ENCODE measurements at places on chromosomes 5 and 9.

DNA sequence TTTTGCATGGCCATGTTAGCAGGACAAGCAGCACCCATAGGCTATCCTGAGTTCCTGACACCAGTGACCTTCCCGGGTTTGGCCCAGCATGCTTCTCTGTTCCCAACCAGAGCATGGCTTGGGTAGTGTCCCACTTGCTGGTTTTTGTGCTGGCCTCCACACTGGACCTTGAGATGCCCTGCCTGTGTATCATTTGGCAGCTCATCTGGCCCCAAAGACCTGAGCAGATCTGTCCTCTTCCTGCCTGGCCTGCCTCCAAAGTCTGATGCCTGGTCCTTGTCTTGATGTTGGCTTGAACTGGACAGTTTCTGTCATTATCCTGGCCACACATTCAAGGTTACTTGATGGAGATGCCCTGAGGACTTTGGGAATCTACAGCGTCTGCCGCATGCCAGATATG lies 590.7 kb upstream of the KLF4 start:
- no peak for DNase-seq

DNA sequence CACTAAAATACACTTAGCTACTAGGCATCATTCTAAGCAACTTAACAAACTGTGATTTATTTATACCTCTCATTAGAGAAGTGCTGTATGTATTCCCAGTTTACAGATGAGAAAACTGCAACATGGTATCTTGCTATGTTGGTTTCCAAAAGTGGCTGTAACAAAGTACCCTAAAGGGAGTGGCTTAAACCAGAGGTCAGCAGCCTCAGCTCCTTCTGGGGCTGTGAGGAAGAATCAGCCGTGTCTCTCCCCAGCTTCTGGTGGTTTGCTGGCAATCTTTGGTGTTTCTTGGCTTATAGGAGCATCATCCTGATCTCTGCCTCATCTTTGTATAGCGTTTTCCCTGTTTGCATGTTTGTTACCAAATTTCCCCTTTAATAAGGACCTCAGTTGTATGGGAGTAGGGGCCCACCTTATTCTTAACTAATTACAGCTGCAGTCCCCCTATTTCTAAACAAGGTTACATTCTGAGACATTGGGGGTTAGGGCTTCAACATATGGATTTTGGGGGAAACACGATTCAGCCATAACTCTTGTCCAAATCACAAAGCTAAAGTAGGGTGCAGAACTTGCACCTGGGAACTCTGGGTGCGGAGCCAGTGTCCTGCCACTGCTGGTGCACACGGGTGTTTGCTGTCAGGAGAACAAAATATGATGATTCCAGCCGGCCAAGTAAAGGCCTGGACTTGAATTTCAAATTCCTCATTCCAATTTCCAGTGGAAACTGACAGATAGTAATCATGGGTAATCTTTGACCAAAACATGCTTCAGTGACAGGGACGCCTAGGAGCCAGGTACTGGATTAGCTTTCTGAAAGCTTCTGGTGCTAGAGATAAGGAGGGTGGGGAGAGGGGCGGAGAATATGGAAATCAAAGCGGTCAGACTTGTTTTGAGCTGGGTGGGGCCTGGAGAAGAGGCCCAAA lies 43.3 kb downstream of the RAI14 start:
- DNase-seq: no peak

- no peak for DNase-seq
Measured at GRCh38 chr5:151700296-151700695, 13.6 kb upstream of the SPARC start.

GRCh38 chr9:116165912-116166311 lies 12.3 kb downstream of the PAPPA start:
- no peak for DNase-seq

GRCh38 chr9:134634667-134635230 lies 6.9 kb upstream of the COL5A1 start:
- no peak for DNase-seq

DNA sequence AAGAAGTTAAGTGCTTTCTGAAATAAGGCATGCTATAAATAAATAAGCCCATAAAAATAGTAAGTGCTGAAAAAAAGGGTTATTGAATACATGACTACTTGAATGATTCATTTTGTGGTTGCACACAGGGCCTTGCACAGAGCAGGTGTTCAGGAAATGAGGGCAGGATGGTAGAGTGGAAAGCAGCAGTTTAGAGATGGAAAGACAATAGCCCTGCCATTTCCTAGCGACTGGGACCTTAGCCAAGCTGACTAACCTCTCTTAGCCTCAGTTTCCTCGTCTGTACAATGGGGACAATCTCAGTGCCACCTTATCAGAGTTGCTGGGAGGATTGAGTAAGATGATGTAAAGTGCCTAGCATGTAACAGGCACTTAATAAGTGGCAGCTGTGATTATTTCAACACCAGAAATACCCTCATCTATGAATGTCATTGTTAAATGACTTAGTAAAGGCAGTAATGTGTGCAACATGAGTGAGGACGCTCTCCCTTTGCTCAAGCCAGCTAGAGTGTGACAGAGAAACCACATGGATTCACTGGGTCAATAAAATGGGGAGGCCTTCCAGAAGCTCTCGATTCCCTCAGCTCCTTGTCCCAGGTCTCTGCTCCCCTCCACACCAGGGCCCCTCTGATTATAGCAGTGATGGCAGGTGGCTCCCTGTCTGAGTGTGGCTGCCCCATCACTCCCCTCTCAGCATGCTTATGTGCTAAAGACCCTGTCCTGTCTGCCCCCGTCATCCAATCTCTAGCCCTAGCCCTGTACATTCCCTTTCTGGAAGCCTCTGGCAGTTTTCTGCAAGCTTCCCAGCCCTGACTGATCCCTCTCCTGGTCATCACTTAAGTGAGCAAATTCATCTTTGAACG lies 16.0 kb upstream of the PHF19 start:
- no peak for DNase-seq

DNA sequence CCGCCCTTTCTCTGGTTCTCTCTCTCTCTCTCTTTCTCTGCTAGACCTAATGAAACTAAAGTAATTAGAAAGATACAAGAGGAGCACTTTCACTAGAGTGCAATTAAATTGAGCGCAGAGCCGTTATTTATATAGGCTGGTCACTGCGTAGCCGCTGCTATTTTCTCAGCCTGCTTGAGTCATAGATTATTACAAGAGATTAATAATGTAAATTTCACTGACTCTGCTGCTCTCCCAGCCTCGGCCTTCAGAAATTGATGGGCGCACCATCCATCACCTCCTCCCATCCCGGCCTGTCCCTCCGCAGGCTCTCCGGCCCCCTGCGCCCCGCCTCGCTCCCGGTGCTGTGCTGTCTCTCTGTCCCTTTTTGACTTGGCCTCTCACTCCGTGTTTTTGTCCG lies 268.0 kb upstream of the MVB12B start:
- no peak for DNase-seq

GRCh38 chr9:84940294-84940693 lies 270.8 kb downstream of the NTRK2 start:
- DNase-seq: no peak

- no peak for DNase-seq
Measured at GRCh38 chr9:6944093-6944551, 186.3 kb downstream of the KDM4C start.

GRCh38 chr5:52864371-52864770 lies 76.7 kb downstream of the ITGA1 start:
- DNase-seq: no peak
